ENCODE measurements at places on chromosomes 16 and 17. TPM values are rescaled to one million over a fixed set of nuclear protein-coding genes. Genes with fewer than 3 reads are reported as not detected.

DNA sequence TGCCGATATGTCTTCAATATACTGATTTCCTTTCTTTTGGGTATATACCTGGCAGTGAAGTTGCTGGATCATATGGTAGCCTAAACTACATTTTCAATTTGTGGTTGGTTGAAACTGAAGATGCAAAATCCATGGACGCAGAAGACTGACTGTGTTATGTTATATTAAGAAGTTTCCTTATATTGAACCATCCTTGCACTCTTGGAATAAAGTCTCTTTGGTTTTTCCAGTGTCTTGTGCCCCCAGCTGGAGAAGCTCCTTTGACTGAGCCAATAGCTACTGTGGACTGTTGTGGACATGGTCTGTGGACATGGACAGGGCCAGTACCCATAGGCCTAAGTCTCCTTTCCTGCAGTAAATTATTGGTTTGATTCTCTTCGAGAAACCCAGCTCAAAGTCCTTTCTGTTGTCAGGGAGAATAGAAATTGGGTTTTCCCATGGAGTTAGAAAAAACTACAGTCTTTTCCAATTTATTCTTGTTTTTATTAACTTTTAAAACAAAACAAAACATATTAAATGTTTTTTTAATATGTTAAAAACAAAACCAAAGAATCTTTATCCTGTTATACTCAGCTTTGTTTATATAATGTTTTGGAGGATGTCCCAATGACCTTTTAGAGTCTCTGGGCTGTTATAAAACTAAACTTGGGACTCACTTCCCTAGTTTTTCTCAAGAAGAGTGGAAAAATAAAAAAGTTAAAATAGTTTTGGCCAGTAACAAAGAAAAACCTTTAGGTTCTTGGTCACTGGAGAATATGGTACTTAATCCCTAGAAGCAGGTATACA is 15.2 kb upstream of the IL34 start:
- no peak for DNase-seq

GRCh38 chr17:81252326-81252986 is 13.3 kb downstream of the NDUFAF8 start:
- DNase-seq, result no peak

DNA sequence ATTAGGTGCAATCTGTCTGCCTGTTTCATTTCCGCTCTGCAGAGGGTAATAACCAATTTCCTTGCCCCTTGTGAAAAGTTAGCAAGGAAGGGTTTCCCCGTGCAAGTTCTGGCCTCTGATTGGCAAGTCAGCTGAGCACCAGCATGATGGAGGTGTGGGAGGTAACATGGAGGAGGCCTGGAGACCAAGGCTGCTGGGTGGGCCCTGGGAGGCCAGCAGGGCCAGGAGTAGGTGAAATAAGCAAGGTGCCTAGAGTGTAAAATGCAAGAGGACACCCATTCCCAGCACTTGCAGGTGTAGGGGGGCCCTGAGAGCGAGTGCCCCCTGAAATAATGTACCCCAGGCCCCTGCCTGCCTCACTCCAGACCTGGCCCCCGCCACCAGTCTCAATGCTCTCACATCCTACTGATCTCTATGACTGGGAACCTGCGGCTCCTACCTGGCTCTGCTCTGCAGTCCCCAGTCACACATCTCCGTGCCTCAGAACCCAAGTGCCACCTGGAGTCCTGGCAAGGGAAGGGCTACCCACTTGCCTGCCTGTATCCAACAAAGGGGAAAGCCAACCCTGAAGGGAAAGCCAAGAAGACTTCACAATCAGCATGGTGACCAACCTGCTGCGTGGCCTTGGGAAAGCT is 116.2 kb downstream of the C16orf78 start:
- no peak for DNase-seq

DNA sequence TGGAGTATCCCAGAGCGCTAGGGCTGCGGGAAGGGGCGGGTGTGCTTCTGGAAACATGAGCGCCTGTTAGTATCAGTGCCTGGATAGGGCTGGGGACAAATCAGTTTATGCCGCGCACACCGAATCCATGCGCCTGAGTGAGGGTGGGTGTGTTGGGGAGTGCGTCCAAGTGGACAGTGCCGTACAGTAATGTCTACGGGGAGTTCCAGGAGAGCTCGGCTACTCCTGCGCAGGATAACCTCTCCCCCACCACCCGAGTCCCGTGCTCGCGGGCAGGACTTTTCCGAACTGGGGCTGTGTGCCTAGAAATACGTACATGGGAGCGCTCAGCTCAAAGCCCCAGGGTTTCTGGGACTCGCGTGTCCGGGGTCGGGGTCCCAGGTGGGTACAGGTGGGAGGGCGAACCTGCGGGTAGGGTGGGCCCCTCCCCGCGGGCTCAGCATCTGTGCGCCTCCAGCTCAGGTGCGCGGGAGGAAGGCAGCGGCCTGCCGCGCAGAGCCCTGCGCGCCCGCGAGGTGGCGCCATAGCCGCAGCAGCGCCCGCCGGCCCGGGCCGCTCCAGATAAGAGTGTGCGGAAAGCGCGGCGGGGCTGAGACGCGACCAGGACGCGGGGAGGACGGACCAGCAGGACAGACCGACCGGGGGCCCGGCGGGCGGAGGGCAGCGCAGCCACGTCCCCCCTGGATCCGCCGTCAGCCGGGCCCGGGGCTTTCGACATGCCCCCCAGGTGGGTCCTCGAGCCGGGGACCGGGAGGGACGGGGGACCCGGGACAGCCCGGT is at the start of gene HIC1:
Gene HIC1 (plus strand): TSS at position 592 of the 780 bp plus-strand sequence. CDS start 1,588 bp downstream, outside the sequence.
- DNase-seq, result peak; percentile 71

DNA sequence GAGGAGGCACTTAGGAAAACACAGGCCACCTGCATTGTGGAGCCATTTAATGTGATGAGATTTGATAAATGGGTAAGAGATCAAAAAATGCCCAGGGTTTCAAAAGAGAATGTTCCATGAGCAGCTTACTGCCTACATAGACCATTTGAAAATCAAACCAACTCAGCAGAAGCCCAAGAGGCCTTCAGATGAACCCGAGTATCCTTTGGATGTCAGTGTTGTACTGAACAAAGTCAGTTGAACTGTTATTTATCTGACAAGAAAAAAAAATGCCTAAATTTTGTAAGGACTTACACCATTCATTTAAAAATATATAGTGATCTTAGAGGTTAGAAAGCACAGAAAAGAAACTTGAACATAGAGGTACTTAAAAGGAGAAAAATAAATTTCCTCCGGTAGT is 381.7 kb downstream of the ZFHX3 start:
- DNase-seq, result peak; percentile 15

- no peak for DNase-seq
Observed at GRCh38 chr17:40355123-40355803, 9.3 kb downstream of the GJD3 start.

DNA sequence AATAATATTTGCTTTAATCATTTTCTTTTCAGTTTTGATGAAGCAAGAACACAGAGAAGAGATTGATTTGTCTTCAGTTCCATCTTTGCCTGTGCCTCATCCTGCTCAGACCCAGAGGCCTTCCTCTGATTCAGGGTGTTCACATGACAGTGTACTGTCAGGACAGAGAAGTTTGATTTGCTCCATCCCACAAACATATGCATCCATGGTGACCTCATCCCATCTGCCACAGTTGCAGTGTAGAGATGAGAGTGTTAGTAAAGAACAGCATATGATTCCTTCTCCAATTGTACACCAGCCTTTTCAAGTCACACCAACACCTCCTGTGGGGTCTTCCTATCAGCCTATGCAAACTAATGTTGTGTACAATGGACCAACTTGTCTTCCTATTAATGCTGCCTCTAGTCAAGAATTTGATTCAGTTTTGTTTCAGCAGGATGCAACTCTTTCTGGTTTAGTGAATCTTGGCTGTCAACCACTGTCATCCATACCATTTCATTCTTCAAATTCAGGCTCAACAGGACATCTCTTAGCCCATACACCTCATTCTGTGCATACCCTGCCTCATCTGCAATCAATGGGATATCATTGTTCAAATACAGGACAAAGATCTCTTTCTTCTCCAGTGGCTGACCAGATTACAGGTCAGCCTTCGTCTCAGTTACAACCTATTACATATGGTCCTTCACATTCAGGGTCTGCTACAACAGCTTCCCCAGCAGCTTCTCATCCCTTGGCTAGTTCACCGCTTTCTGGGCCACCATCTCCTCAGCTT is 45.0 kb downstream of the ESRP2 start:
- DNase-seq, result no peak

DNA sequence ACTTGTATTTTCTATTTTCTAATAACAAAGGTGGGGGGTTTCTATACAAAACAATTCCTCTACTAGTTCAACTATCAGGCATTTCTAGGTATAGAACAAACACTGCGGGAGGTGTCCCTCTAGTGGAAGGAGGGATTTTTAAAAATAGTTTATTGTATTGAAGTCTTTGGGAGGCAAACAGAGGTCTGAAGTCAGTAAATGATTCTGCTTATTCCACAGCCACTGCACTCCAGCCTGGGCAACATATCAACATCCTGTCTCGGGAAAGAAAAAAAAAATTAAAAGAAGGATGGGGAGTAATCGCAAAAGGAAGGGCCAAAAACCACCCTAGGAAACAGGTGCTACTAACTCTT is 648 bp upstream of the ERCC4 start:
- peak; percentile 60 for DNase-seq

DNA sequence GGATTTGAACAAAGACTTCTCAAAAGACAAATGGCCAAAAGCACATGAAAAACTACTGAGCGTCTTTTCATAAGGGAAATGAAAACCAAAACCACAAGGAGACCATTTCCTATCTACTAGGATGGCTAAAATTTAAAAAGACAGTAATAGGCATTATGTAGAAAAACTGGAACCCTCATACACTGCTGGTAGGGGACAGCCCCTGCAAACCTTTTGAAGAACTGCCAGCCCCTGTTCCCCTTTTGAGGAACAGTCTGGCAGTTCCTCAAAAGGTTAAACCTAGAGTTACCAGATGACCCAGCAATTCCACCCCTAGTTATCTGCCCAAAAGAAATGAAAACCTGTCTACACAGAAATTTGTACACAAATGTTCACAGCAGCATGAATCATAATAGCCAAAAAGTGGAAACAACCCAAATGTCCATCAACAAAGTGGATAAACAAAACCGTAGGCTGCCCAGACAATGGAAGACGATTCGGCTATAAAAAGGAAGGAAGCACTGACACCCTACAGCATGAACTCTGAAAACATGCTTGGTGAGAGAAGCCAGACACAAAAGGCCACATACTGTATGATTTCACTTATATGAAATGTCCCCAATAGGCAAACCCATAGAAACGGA is 22.9 kb downstream of the CDIP1 start:
- no peak for DNase-seq

GRCh38 chr17:78438694-78439325 is 60.4 kb downstream of the PGS1 start:
- DNase-seq, result no peak

ADORA2B gene
- 14.4 TPM for total RNA-seq

CD19 gene
- total RNA-seq, result not detected

ITGB4 gene
- 0.36 TPM for total RNA-seq

FBXW10 gene
- not detected for total RNA-seq
